ENCODE measurements at places on chromosomes 11 and 22. TPM values are rescaled to one million over a fixed set of nuclear protein-coding genes. Genes with fewer than 3 reads are reported as not detected.

The CD3E gene
- polyA plus RNA-seq, result 2.9 TPM

The SERHL2 gene
- polyA plus RNA-seq, result 1.1 TPM

The FEN1 gene
- polyA plus RNA-seq, result 4.8 TPM

The ANKK1 gene
- polyA plus RNA-seq, result 0.12 TPM

The PYGM gene
- polyA plus RNA-seq, result 8.7 TPM

The ART1 gene
- not detected for polyA plus RNA-seq

The PLAAT2 gene
- polyA plus RNA-seq, result 1.5 TPM

The CST6 gene
- polyA plus RNA-seq, result not detected

The DAGLA gene
- polyA plus RNA-seq, result 2.6 TPM

The MFRP gene
- polyA plus RNA-seq, result 0.03 TPM

The CFAP68 gene
- 21.3 TPM for polyA plus RNA-seq

The STX3 gene
- 10.0 TPM for polyA plus RNA-seq

The KREMEN1 gene
- 18.4 TPM for polyA plus RNA-seq

The MMP12 gene
- polyA plus RNA-seq, result 0.19 TPM

The MAML2 gene
- 5.4 TPM for polyA plus RNA-seq

The A4GALT gene
- polyA plus RNA-seq, result 55.2 TPM

The SCUBE1 gene
- 0.28 TPM for polyA plus RNA-seq

The CHST1 gene
- 2.0 TPM for polyA plus RNA-seq

The MIAT gene
- 0.29 TPM for polyA plus RNA-seq

The ACTN3 gene
- polyA plus RNA-seq, result 0.15 TPM

The PRRG4 gene
- polyA plus RNA-seq, result 2.0 TPM

The RAB36 gene
- polyA plus RNA-seq, result 1.4 TPM

The NXPE4 gene
- not detected for polyA plus RNA-seq

The DDTL gene
- 1.8 TPM for polyA plus RNA-seq

The LRRC10B gene
- polyA plus RNA-seq, result 2.2 TPM

The DENND6B gene
- 2.0 TPM for polyA plus RNA-seq

The OR52A1 gene
- polyA plus RNA-seq, result not detected

The SLC1A2 gene
- 13.1 TPM for polyA plus RNA-seq

The MMP10 gene
- 0.25 TPM for polyA plus RNA-seq
